ENCODE measurements at places on chromosomes 3 and 15.

GRCh38 chr3:195758721-195759353, 38.1 kb downstream of the MUC20 start:
- no peak for DNase-seq

GRCh38 chr15:66981771-66982170, 83.6 kb upstream of the SMAD3 start:
- peak; percentile 7 for DNase-seq

DNA sequence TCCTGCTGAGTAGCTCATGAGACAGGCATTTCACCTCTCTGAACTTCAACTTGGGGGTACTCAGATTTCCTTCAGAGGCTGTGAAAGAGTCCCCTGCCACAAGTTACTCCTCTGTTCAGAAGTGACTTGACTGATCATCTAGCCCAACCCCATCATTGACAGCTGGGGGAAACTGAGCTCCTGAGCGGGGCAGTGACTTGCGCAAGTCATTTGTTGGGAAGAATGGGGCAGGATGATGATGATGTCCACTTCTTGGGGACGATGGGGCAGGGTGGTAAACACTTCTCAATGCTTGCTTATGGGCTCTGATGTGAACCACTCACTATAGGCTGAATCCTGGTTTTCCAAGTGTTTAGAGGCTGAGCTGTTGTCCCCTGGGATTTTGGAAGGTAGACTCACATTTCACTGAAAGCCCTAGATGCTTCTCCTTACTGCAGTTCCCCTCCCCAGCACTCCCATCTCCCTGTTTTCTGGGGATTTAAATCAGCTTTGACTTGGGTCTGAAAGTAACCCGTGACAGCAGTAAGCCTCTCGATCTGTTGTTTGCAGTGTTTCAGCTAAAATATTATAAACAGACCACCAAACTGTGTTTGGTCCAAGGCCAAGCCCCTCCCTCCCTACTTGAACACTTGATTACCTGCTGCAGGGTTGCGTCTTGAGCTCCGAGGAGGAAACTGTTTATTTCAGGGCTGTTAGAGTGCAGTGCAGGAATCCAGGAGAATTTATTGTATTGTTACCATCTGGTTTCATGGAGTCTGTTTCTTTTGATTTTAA, 25.1 kb downstream of the SMAD3 start:
- DNase-seq: no peak

GRCh38 chr3:85360742-85361387, 402.1 kb downstream of the CADM2 start:
- DNase-seq: peak; percentile 80

- peak; percentile 47 for DNase-seq
Observed at GRCh38 chr3:136818191-136818768, 646 bp upstream of the SLC35G2 start.

- no peak for DNase-seq
Observed at GRCh38 chr3:45020534-45020933, 5.6 kb upstream of the CLEC3B start.

DNA sequence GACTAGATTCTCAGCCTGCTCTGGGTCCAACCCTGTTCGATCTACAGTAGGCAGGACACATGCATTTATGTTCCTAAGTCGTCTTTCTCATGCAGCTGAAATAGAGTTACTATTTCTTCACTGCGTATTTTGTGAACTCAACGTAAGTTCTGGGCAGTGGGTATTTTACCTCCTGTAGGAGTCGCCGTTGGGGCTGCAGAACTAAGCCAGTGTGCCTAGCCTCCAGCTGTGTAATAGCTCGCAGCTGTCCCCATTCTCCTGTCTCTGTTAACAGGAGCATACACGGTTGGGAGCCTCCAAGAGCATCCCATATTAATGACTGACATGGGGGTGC, 58.4 kb upstream of the HRH1 start:
- no peak for DNase-seq

DNA sequence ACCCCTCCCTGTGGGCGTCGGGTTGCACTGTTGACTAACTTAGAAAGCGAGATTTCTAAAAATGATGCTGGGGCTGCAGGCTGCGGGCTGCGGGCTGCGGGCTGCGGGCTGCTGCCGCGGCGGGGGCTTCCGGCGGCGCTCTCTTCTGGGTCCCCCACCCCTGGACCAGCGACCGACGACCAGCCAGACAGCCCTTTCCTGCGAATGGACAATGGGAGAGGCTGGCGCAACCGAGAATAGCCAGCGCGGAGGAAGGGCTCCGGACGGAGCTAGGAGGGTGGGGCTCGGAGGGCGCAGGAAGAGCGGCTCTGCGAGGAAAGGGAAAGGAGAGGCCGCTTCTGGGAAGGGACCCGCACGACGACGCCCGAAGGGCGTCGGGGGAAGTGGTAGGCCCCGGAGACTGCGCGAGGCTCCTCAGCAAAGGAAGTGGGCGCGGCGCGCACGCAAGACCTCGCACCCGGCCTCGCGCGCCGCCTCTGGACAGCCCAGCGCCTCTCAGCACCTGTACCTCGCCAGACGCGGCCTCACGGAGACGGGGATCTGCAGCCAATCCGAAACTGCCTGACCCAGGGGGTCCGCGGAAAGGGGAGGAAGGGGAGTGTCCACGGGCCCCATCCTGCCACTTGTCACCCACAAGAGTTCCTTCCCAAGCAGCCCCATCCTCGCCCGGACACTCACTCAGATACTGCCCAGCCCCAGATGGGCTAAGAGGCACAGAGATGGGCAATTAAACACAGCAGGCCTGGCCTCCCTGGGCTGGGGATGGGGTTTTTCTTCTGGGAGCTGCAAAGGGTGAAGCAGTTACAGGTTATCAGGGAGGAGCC, 70.7 kb downstream of the SLC12A8 start:
- peak; percentile 32 for DNase-seq

GRCh38 chr3:40299721-40300335, 9.7 kb upstream of the EIF1B start:
- no peak for DNase-seq

- DNase-seq: no peak
Observed at GRCh38 chr15:93432474-93432873, 343.5 kb upstream of the RGMA start.

- no peak for DNase-seq
Observed at GRCh38 chr3:32037932-32038267, 56.4 kb downstream of the ZNF860 start.

GRCh38 chr15:38061856-38062649, 127.6 kb downstream of the TMCO5A start:
- DNase-seq: no peak

GRCh38 chr3:26655231-26655630, 32.7 kb downstream of the LRRC3B start:
- DNase-seq: no peak

GRCh38 chr15:57726411-57726810, 19.9 kb downstream of the POLR2M start:
- no peak for DNase-seq

DNA sequence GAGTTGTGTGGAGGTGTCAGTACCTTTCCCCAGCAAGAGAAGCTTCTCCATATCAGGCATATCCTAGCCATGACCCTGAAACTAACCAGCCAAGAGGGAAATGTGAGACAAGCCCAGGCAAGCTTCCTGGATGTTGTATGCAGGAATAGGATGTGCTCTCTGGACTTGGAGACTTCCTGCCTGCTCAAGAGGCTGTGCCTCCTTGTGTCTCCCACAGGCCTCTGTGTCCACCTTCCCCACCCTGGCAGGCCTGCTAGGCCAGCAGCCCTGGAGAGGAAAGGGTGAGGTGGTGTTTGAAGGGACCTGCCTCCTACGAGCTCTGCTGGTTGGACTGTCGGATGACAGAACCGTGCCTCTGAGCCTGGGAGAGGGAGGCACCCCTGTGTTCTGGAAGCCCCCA, 2.1 kb upstream of the DYNLT2B start:
- DNase-seq: no peak

GRCh38 chr3:15952543-15953175, 154.9 kb upstream of the ANKRD28 start:
- DNase-seq: no peak

GRCh38 chr15:72127724-72128322, 9.6 kb downstream of the SENP8 start:
- no peak for DNase-seq

DNA sequence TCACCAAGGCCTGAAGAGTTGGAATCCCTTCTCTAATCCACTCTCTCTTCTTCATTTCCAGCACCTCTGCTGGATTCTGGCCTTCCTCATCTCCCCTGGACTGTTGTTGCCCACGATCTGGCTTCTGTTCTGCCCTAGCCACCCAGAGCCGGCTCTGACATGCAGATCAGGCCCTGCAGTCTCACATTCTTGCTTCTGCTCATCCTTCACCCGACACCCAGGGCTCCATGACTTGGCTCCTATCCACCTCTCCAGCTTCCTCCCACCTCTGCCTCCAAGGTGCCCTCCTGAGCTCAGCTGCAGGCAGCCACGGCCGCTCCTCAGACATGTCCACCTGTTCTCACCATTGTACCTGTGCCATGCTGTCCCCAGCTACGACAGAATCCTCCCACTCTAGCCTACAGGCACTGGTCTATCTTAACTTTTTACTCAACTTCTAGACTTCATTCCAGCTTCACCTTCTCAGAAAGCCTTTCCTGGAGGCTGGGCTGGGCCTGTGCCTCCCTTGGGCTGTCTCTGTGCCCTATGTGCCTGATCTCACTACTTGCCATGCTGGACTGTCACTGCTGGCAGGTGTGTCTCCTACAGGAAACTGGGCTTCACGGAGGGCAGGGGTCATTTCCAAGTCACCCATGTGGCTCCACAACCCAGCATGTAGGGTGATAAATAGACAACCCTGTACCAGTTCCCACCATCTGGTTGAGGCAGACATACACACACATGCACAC, 16.0 kb upstream of the TBC1D21 start:
- DNase-seq: no peak

GRCh38 chr15:67193223-67193990, 61.1 kb downstream of the AAGAB start:
- no peak for DNase-seq

DNA sequence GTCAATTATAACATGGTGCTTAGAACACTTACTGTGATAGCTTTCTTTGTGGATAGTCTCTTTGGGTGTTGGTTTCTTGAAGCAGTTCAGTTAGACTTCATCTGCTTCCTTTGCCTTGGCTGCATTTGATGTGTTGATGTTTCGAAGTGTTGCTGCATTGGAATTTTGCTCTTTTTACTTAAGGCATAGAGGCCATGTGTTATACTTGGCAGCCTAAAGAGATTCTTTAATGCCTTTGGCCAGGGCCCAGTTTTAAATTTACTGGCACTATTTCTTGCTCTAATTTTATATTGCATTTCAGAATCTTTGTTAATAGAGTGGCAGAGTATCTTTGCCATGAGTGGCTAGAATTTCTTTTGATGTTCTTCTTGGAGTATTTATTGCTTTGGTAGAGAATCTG, 21.2 kb downstream of the NR1D2 start:
- DNase-seq: no peak

DNA sequence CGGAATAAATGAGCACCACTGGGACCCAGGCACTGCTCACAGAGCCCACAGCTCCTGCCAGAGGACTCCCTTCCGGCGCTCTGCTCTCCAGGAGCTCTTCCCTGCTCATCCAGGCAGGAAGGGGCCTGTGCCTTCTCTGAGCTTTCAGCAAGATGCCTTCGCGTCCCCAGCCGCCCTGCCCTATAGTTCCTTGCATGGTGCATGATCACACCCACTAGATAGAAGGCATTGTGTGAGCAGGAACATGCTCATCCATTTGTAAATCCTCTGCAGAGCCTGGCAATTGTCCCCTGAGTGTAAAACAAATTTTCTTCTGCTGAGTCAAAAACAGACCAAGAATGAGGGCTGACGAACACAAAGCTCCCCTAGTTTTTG, 181.6 kb downstream of the MEGF11 start:
- no peak for DNase-seq

- DNase-seq: no peak
Observed at GRCh38 chr15:55742498-55742926, 440 bp downstream of the PRTG start.

GRCh38 chr15:56653107-56653506, 80.2 kb downstream of the ZNF280D start:
- no peak for DNase-seq

DNA sequence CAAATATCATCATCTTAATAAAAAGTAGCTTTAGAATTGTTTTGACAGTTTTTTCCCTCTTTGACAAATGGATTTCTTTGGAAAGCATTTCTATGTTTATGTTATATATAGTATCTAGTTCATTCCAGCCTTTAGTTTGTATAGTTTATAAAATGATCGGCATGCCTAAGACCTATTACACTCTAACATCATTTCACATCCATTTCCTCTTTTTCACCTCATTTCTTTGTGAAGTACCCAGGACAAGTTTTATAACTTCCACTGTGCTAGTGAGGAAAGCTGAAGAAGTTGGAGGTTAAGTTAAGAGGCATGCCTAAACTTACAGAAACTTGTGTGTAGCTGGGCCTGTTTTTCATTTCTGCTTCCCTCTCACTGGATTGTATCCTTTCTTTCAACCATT, 178.4 kb downstream of the TP63 start:
- DNase-seq: no peak

DNA sequence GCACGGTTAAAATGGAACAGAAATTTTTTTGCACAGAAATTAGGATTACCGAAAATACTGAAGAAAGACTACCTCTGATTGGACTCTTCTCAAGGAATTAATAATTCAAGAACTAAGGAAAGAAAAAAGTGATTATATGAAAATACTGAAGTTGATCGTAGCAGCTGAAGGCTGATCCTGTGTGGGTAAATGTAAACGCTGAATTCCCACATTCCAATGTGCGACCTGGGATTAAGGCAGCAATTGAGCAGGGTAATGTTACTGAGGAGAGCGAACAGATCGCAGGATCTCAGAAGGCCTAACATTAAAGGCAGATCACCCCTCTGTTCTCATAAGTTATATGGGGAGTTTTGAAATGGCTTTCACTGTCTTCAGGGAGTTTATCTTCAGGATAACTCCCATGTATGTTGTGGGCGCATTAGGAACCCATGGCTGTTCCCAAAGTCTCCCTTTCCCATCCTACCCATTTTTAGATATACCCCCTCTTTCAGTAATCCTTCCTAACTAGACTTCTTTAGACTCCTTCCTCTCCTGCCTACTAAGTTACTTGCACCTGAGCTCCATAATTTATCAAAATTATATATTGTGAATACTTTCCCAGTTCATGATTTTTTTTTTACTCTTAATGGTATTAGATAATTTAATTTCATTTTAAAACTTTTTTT, 1.0 kb upstream of the UBL7 start:
- peak; percentile 87 for DNase-seq

Data from HAP-1 (cell line).